ENCODE measurements at places on chromosomes 3 and 15.

- DNase-seq = no peak
These were observed 108.6 kb upstream of the AADACL2 start for GRCh38 chr3:151625086-151625485.

- no peak for DNase-seq
These were observed 56.1 kb downstream of the CCNL1 start for GRCh38 chr3:157103860-157104259.

GRCh38 chr3:56622381-56622780 is 60.7 kb downstream of the TASOR start:
- DNase-seq = no peak

GRCh38 chr3:56131974-56132590 is 336.2 kb downstream of the ERC2 start:
- no peak for DNase-seq

DNA sequence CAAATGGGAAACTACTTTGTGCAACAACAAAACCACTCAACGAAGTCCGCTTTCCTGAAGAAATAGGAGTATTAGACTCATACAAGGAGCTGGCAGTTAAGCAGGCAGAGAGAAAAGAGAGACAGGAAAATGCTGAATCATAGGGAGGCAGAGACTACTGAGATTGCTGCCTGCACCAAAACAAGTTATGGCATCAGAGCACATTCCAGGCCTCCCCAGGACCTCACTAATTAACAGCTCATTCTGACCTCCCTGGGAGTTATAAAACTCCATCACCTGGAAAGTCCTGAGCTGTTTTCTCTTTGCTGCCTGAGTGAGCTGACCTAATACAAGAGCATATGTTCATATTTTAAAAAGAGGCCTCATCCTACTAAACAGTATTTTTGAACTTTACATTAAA is 741.0 kb downstream of the MCTP2 start:
- no peak for DNase-seq

DNA sequence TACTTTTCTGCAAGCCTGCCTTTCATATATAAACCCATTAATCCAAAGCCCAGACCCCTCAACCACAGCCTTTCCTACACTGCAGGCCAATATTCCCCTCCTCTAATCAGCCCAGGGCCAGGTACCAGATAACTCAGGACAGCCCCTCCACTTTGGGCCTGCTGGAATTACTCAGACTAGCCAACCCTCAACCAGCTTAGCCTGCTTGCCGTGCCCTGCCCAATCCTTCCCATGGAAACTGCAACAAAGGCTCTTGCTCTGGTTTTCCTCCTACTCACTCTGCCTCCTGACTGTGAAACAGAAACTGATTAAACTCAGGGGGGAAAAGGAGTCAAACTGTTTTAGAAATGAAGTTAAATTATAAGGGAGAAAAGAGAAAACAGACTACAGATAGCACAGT is 248.1 kb downstream of the KLF13 start:
- DNase-seq = no peak

- no peak for DNase-seq
These were observed 245.4 kb upstream of the TPM1 start for GRCh38 chr15:62797171-62797570.

GRCh38 chr3:182809531-182809930 is 16.2 kb downstream of the ATP11B start:
- no peak for DNase-seq

DNA sequence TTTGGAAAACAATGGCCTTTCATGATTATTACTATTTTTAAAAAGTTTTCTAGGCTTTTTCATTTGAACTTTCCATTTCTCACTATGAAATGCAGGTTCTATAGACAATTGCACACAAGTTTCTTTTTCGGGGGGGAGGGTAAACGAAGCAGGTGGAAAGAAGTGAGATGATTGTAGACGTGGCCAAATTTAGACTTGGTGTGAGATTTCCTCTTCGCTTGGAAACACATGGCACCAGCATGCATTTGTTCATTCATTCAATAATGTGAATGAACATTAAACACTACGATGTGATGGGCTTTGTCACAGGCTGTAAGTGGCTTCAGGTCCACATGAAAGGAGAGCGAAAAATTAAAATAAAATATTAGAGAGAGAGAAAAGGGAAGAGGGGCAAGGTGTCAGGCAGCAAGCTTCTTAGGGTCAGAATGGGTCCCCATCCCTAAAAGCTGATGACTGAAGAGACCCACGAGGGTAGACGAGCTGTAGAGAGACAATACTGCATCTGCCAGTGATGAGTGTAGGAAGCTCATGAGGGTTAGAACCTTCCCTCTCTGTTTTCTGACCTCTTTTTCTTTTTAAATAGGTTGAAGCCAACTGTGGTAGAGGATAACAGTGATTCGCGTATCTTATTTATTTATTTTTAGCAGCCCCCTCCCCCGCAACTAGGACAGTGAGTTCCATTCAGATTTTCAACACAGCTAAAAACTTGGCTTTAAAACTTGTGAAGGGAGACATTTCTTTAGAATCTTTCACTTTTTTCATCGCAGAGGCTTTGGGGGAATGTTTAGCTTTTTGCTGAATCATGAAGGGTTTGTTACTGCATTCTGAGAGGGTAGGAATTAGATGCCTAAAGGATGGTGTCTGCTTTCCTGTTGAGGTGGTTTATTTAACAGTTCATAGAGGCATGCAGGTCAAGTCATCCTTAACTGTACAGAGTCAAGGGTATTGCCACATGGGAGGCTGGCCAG is 36.2 kb downstream of the GAP43 start:
- no peak for DNase-seq

DNA sequence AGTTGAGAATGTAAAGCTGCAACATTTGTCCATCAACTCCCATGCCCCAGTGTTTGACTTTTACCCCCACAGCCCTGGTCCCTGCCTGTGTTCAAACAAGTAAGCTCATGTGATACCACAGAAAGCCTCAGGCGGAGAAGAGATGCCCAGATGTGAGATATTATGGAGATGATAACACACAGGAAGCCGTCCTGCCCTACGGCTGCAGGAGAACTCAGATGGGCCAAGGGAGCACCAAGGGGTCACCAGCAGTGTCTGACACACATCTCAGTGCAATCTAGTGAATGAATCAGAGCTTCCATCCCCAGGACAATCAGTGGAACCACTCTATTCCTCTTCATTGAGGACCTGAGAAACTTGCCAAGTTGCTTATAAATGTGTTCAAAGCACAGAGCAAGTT is 14.0 kb upstream of the SPINK8 start:
- no peak for DNase-seq

- no peak for DNase-seq
These were observed 514.6 kb upstream of the ADAMTS9 start for GRCh38 chr3:65202395-65202794.

DNA sequence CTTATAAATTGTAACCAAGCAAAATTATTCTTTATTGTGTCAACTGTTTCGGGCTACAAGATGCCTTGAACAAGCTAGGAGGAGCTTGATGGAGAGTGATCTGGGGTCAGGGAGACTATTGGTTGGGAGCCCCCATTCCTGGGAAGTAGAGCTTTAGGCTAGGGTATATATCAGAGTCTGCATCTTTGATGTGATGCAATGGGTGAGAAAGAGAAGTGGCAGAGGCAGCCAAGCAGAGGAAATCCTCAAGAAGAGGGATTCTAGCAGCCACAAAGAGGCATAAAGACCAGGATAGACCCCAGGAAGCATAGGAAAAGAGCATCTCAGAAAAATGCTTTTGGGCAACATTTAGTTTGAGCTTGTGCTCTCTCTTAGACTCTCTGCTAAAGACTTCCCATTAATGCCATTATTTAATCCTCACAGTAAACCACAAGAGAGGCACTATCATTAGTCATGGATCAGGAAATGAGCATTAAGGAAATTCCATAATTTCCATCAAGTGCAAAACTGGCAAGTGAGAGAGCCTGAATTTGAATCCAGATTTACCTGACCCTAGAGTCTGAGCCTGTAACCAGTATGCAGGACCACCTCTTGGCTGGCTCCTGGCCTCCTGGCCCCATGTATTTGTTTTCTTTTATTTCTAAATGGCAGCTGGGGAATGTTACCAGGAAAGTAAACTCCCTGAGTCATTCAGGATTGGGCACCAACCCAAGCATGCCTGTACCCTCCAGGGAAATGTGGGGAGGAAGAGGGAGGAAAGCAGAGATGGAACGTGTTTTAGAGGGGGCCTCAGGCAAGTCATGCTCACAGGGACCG is 118.7 kb downstream of the RPL22L1 start:
- DNase-seq = no peak

GRCh38 chr3:27209617-27210264 is 159.4 kb downstream of the NEK10 start:
- no peak for DNase-seq

DNA sequence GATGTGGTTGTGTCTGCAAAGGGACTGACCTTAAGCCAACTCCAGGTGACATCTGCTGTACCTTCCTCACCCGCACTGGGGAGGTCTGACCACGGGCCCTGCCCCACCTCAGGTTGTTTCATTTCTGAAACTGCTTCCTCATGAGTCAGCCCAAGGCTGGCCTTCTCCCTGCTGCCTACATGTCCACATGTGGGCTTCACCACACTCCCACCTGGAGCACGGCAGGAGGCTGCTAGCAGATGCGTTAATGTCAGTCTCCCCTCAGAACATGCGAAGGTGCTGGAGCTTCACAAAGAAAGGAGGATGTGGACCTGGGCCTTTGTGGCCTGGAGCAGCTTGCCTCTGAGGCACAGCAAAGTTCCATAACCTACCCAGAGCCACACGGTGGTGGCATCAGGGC is 69.4 kb upstream of the PLXNA1 start:
- DNase-seq = no peak

DNA sequence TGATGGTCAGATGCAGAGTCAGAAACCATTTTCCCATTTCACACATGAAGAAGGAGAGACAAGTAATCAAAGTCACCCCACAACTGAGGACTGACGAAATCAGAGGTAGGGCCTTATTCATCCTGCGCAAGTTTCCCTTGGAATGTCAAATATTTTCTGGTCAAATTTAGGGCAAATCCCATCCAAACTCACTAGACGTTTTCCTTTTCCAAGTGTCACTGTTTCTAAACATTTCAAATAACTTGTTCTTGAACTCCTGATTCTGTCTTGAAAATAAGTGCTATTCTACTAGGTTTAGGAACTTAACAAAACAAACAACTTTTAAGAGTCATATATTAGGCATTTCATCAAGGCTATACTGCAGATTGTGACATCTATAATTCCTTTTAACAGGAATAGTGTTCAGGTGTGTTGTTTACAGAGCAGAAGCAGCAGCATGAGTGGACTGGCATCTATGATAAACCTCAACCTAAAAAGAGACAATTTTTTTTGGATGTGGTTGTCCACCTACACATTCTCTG is 40.7 kb downstream of the SUMF1 start:
- DNase-seq = no peak

GRCh38 chr3:160134964-160135363 is 90.3 kb upstream of the C3orf80 start:
- no peak for DNase-seq

- DNase-seq = no peak
These were observed 453.3 kb downstream of the ROBO1 start for GRCh38 chr3:79314544-79314943.

- DNase-seq = peak; percentile 71
These were observed 301.1 kb downstream of the DIPK2A start for GRCh38 chr3:144272680-144273079.

GRCh38 chr15:92629975-92630626 is 25.5 kb downstream of the FAM174B start:
- no peak for DNase-seq

GRCh38 chr15:62756995-62757360 is 285.6 kb upstream of the TPM1 start:
- no peak for DNase-seq

DNA sequence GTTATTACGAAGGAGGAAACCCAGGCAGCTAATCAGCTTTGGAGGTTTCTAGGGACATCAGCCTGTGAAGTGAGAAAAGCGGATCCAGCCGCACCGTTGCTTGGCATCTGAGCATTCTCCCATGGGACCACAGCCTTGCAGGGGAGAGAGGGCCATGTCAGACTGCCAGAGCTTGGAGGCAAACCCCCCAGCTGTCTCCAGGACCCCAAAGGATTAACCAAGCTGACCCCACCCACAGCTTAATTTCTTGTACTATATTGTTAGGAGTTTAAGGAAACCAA is 5.1 kb downstream of the IGDCC3 start:
- no peak for DNase-seq

All from NCI-H1417 treated with DMSO at 0.1 percent for 48 hours (cell line).